ENCODE measurements at places on chromosomes 5 and 9. TPM values are rescaled to one million over a fixed set of nuclear protein-coding genes. Genes with fewer than 3 reads are reported as not detected.

ICE1 gene
- total RNA-seq, result 33.2 TPM

JAKMIP2 gene
- total RNA-seq, result 10.8 TPM

TRPM3 gene
- total RNA-seq, result 0.77 TPM

IL7R gene
- total RNA-seq, result 4.9 TPM

CTSV gene
- total RNA-seq, result 0.89 TPM

SPINK7 gene
- not detected for total RNA-seq

PCSK1 gene
- 0.89 TPM for total RNA-seq

FBP1 gene
- not detected for total RNA-seq

PPP3R2 gene
- total RNA-seq, result not detected

FOXD4L5 gene
- not detected for total RNA-seq

MEIKIN gene
- not detected for total RNA-seq

ROR2 gene
- 18.7 TPM for total RNA-seq

GMCL2 gene
- not detected for total RNA-seq

UNC5A gene
- not detected for total RNA-seq

ZFAND5 gene
- total RNA-seq, result 113 TPM

FER gene
- total RNA-seq, result 58.2 TPM

RASGEF1C gene
- total RNA-seq, result not detected

RAB3C gene
- not detected for total RNA-seq

PTGES gene
- total RNA-seq, result 4.1 TPM

RNF183 gene
- total RNA-seq, result 0.37 TPM

LCN6 gene
- not detected for total RNA-seq

PAPPA gene
- total RNA-seq, result 23.5 TPM
